ENCODE measurements at places on chromosomes 7 and 10. TPM values are rescaled to one million over a fixed set of nuclear protein-coding genes. Genes with fewer than 3 reads are reported as not detected.

PDZD7 gene
- 5.5 TPM for total RNA-seq

KLF14 gene
- not detected for total RNA-seq

AGAP5 gene
- total RNA-seq, result 4.8 TPM

NPC1L1 gene
- 0.07 TPM for total RNA-seq

SSC4D gene
- total RNA-seq, result 0.65 TPM

CRYGN gene
- total RNA-seq, result not detected

ACSM6 gene
- total RNA-seq, result not detected
